G401 (cell line): ENCODE measurements at places on chromosomes 12 and 14. TPM values are rescaled to one million over a fixed set of nuclear protein-coding genes. Genes with fewer than 3 reads are reported as not detected.

GRCh38 chr12:125650587-125650986 lies 585.4 kb downstream of the AACS start:
- DNase-seq, result no peak

GRCh38 chr12:102439426-102440405 lies 40.6 kb downstream of the IGF1 start:
- no peak for DNase-seq

- DNase-seq, result no peak
Measured at GRCh38 chr14:57403521-57403864, 13.1 kb downstream of the NAA30 start.

GRCh38 chr12:23084236-23084995 lies 459.4 kb downstream of the ETNK1 start:
- DNase-seq, result no peak

GRCh38 chr12:84585776-84586395 lies 326.7 kb downstream of the SLC6A15 start:
- DNase-seq, result no peak

DNA sequence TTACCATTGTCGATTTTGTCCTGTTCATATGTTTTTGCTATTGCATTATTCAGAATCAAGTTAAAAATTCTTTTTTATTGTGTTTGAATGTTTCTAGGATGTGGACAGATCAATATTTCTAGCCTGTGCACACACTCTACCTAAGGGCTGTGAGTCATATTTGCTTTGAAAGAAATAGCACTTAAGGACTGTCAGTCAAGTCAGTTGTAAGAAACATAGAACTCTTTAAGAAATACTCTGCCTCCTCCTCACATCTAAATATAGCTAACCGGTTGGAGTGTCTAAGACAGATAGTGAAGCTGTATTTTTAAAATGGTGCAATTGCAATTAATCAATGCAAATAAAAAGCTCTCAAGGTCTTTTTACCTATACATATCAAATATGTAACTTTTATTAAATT lies 17.9 kb upstream of the MGST1 start:
- DNase-seq, result no peak

- DNase-seq, result peak; percentile 20
Measured at GRCh38 chr12:47576289-47576945, 129.4 kb downstream of the RPAP3 start.

GRCh38 chr12:116037941-116038837 lies 239.3 kb downstream of the MED13L start:
- DNase-seq, result no peak

GRCh38 chr14:74476107-74476506 lies 17.0 kb downstream of the NPC2 start:
- peak; percentile 53 for DNase-seq

Gene KRT3
- total RNA-seq, result not detected in 2 replicates

DNA sequence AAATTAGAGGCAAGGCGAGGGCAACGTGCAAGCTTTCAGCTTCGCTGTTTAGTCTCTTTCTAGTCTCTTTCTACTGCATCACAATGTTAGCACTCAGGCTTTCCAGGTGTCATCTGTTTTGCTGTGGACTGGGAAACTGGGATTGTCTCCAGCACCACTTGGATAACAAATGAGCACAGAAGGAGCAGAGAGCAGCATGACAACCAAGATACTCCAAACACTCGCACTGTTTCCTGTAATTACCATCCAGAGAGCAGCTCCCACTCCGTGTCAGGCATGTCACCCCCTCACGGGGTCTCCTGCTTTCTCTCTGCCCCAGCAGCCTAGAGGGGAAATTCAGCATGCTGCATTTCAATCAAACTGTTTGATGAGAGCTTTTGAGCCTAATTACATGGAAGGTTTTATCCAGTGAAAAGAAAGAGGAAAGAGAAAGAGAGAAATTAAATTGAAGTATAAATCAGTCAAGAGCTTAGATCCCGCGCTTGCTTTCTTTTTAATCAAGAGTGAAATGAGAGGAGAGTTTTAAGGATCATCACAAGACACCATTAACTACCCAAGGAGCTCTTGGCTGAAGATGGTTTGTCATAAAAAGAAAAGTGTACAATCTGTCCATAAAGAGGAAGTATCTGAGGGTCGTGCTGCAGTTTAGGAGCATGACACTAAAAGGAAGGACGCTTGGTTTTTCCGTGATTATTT lies 917.7 kb downstream of the DIO2 start:
- DNase-seq, result peak; percentile 99

- DNase-seq, result peak; percentile 47
Measured at GRCh38 chr14:68111853-68112270, 292.3 kb downstream of the RAD51B start.

Gene KRT7
- 0.49 TPM in 1 of 2 replicates, not detected in the other for total RNA-seq

DNA sequence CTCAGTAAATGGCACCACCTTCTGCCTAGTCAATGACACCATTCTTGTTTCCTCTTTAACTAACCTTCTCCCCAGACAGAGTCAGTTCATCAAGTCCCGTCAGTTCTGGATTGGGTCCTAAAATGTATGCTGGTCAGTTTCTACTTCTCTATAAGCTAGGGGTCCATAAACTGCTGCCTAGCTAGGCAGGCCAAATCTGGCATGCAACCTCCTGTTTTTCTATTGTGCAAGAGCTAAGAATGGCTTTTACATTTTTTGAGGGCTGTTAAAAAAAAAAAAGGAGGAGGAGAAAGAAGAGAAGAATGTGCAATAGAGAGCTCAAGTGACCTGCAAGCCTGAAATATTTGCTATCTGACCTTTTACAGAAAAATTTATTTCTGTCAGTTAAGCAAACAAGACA lies 6.4 kb upstream of the TMED10 start:
- no peak for DNase-seq

DNA sequence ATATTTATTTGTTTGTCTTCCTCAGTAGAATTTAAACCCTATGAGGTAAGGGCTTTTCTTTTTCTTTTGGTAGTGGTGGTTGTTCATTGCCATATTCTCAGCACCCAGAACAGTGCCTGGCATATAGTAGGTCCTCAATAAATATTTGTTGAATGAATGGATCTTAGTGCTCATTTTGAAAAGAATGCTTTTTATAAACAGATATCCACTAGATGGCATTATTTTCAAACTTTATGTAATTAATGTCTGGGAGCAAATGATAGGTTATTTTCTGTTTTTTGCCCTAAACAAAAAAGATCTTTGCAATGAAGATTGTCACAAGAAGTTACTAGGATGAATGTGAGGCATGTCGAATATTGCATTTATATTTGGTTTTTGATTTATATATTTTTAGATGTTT lies 64.1 kb downstream of the RAD51B start:
- no peak for DNase-seq

- peak; percentile 48 for DNase-seq
Measured at GRCh38 chr12:124497658-124498057, 69.8 kb downstream of the NCOR2 start.

- no peak for DNase-seq
Measured at GRCh38 chr12:17206553-17206952, 600.6 kb upstream of the LMO3 start.

Gene CACNA1C
- total RNA-seq, result 1.7 and 2.8 TPM in 2 replicates

Gene ITGB7
- 0.41 and 0.49 TPM in 2 replicates for total RNA-seq

- DNase-seq, result peak; percentile 1
Measured at GRCh38 chr12:131056626-131057025, 102.9 kb downstream of the ADGRD1 start.
